Stimulated activated CD4-positive, alpha-beta T cell treated with anti-CD3 and anti-CD28 coated beads, Interleukin-1b, Interleukin-23, amount 100 ng/mL, for 48 hours (primary cell): ENCODE measurements at places on chromosomes 12 and 14.
A peak's percentile ranks its signal among the peaks of the same experiment; 100 is the strongest.

DNA sequence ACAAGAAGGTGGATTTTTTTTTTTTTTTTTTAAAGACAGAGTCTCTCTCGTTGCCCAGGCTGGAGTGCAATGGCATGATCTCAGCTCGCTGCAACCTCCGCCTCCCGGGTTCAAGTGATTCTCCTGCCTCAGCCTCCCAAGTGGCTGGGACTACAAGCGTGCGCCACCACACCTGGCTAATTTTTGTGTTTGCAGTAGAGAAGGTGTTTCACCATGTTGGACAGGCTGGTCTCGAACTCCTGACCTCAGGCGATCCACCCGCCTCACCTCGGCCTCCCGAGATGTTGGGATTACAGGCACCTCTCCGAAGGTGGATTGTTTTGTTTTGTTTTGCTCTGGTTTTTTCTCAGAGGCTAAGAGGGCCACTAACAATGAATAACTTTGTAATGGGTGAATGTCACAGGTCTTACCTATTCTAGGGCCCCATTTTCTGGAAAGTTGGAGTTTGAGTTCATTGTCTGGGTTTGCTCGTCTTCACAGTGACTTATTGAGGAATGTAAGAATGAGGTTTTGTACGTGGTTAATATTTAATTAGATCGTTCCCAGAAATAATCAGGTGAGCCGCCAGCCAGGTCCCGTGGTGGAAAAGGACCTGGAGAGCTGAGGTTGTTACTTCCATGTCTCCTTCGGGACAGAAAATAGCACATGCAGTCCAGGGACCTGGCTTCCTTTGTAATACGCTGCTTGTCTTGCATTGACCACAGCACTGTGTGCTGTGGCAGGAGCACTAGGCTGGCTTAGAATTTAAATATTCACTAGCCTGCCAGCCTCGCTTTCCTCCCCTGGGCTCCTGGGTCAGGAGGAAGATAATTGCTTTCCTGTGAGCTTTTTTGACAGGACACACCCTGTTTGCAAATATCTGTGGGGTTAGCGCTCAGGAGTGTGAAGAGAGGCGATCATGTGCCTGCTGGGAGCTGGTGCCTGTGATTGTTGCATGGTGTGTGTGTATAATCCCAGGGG, 2.3 kb downstream of the HIP1R start:
- DNase-seq, result no peak

DNA sequence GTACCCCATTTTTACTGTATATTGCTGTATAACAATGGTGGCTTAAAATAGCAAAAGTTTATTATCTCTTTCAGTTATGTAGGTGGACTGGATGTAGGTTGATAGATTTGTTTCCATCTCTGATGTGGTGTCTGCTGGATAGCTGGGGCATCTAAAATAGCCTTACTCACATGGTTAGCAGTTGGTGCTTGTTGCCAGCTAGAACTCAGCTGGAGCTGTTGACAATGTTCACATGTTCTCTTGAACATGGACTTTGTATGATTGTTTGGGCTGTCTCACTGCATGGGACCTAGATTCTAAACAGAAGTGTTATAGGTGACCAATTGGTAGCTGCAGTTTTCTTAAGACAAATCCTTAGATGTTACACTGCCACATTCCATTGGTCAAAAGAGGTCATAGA, 126.9 kb downstream of the GPHN start:
- DNase-seq, result no peak

DNA sequence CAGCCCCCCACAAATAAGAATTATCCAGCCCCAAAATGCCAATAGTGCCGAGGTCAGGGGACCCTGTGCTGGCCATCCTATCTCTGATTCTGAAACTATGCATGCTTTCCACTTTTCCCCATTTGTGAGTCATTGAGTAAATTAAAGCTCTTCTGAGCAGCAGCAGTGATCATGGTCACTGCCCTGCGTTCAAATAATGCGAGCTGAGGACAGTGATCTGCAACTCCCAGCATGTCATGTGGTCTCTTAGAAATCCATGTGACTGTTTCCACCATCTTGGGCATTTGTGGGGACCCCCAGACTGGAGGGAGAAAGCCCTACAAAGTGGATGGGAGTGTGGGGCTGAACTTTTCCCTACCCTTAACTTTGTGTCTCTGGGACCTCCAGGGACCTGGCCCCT, 53.8 kb downstream of the C14orf132 start:
- no peak for DNase-seq

DNA sequence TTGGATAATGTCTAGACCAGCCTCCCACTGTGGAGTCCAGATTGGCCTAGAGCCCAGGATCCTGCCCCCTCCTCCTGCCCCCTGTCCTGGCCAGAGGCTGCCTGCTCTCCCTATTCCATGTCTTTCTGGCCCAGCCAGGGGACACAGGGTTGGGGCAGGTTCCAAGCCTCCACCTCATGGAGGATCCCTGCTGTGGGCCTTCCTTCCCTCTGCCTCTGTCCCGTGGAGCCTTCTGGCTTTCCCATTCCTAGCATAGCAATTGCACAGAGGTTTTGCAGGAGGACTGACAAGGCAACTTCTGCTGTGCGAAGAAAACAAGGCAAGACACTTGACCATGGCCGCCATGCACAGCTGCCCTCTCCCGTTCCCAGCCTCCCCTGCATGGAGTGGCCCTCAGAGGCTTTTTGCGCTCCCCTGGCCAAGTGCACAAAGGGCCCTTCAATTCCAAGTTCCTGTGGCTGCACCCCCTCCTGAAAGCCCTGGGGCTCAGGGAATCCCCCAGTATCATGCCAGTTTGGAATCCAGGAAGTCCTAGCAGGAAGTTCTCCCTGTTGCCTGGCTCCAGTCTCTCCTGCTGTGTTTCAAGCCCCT, 42.1 kb downstream of the KRT80 start:
- DNase-seq, result no peak

DNA sequence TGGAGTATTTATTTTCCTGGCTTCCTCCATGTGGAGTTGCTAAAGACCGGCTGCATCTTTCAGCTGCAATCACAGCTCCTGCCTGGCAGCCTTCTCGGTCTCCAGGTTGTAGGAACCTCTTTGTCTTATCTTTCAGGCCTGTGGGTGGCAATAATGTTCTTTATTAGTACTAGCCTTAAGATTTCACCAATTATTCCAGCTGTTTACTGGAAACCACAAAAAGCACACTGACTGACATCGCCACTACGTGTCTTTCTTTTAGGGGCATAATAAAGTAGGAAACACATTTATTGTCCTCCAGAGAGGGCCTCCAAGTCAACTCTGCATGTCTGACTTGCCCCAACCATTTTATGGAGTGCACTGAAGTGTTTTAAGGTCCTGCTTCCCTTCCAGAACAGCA, 1116.5 kb upstream of the TMEM132C start:
- DNase-seq, result no peak

DNA sequence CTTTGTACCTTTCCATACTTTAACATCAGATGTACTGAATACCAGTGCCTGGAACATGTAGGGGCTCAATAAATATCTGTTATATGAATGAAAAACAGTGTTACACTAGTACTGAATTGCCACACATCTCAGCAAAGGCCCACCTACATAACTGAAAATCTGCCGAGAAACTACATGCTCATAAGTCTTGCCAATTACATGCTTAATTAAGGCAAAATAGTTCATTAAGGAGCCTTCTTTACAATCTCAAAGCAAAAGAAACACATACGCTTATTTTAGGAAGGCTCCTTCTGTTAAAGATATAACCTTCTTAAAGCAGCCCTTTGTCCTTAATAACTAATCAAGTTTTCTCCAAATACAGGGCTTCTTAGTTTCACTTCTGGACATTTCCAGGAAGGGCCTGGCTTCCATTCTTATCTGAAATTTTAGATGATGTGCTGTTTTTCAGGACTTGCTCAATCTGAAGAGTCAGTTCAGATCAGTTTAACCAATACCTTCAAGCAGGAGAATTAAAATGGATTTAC, 11.5 kb downstream of the LIMA1 start:
- DNase-seq, result no peak

GRCh38 chr12:78490861-78491260, 373.7 kb upstream of the SYT1 start:
- DNase-seq, result no peak

DNA sequence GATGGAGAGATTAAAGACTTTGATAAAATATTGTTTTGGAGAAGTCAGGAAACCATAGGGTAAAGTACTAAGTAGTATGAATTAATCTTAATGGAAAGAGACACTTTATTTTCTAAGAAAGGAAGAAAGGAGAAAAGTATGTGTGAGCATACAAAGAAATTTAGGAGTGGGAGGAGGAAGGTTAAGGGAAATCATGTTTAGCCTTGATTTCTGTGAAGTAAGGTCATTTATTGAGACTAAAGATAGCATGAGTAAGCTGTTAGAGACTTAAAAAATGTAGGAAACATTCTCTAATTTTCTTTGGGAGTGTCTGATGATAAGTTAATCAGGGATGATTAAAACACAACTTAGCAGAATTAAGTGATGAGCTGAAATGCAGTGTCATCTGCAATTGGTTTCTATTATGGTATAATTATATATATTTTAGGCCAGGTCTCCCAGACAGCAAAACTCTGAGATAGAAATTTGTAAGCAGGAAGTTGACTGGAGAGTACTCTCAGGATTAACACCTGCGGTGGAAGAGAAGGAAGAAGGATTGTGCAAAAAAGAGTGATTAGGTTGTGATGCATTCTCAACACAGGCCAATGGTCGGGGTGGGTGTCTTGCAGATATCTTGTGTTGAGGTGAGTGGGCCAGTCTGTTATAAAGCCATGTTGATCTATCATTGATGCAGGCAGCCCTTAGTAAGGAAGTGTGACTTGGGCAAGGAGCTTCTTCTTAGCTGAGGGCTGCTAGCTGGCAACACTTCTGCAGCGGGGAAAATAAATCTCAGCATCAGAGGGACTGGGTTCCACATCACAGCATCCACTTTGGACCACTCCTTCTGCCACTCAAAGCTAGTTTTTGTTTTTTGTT, 256.2 kb downstream of the AEBP2 start:
- no peak for DNase-seq

GRCh38 chr12:106302401-106303201, at the start of gene TCP11L2:
TSS of gene TCP11L2 (plus strand) at chr12:106302733. CDS start at chr12:106311076, 8,343 bp downstream.
- DNase-seq, result peak; percentile 83

DNA sequence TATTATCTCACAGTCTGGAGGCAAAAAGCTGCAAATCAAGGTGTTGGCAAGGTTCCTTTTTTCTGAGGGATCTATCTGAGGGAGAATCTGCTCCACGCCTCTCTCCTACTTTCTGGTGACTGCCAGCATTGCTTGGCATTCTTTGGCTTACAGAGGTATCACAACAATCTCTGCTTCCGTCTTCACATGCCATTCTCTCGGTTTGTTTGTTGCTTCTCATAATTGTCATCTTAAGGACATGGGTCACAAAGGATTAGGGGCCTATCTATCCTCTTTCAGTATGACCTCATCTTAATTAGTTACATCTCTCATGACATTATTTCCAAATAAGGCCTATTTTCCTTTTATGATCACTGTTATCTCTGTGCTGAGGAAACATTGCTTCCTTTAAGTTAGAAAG, 345.0 kb downstream of the FOXG1 start:
- no peak for DNase-seq

GRCh38 chr12:24773996-24774395, 174.9 kb downstream of the BCAT1 start:
- DNase-seq, result no peak

GRCh38 chr14:40623643-40624042, 983.0 kb upstream of the LRFN5 start:
- no peak for DNase-seq
